ENCODE measurements at places on chromosomes 11 and 22. TPM values are rescaled to one million over a fixed set of nuclear protein-coding genes. Genes with fewer than 3 reads are reported as not detected.
A peak's percentile ranks its signal among the peaks of the same experiment; 100 is the strongest.

PANX3 gene
- not detected for total RNA-seq

- H3K27ac ChIP-seq, result no peak overlapping the region
- peaks cover 14% of the 10 kb centered on the region for H3K4me1 ChIP-seq
- H3K36me3 ChIP-seq, result no peaks in the 10 kb centered on the region
- H3K4me3 ChIP-seq, result no peak overlapping the region
- H3K27me3 ChIP-seq, result no peaks in the 10 kb centered on the region
Observed at GRCh38 chr11:65645710-65646109, 7.8 kb downstream of the SIPA1 start.

DNA sequence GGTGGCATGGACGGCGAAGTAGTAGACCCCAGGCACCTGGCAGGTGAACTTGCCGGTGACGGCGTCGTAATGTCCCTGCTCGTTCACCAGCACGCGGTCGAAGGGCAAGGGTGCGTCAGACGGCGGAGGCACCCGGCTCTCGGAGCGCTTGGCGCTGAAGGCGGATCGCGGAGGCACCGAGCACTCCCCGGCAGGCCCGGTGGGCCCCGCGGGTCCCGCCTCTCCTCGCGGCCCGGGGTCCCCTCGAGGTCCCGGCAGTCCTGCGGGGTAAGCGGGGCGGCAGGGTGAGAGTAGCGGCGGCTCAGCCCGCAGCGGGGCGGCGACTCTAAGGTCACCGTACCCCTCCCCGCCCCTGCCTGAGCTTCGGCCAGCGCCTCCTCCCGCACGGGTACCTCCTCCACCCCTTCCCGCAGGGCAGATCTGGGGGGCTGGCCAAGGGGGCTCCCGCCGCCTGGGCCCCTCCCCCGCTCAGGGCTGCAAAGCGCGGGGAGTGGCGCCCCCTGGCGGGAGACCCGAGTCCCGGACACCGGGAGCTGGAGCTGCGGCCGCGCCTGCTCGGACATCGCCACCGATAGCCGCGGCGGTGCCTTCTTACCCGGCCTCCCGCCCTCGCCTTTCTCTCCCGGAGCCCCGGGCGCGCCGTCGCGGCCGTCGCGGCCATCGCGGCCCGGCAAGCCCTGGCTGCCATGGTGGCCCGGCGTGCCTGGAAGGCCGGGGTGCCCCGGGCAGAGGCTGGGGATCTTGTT, 921 bp downstream of the C1QTNF5 start:
- H3K27ac ChIP-seq, result peak overlapping the region; percentile 75
- H3K27me3 ChIP-seq, result no peaks in the 10 kb centered on the region
- no peak overlapping the region for H3K4me3 ChIP-seq

- H3K36me3 ChIP-seq, result no peaks in the 10 kb centered on the region
- H3K27ac ChIP-seq, result peak overlapping the region; percentile 16
- no peaks in the 10 kb centered on the region for H3K27me3 ChIP-seq
- H3K4me1 ChIP-seq, result peaks cover 22% of the 10 kb centered on the region
- H3K4me3 ChIP-seq, result no peak overlapping the region
- DNase-seq, result no peak
Observed at GRCh38 chr11:3947061-3947460, 91.6 kb downstream of the STIM1 start.

DNA sequence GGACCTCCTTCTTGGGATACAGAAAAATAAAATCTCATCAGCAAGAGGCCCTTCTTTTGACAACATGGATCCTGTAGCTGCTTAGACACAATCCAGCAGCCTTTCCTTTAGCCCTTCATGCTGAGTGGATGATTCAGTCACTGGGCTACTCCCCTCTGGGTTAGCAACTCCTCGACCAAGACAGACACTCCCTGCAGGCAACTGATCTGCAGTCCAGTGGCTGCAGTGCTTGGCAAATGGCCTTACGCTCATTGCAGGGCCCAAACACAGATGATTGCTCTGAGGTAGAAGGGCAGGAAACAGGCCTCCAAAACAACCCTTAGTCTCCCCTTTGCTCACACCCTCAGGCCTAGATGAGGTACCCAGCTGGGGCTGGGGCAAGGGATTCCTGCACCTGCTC, 73.2 kb upstream of the OPCML start:
- no peaks in the 10 kb centered on the region for H3K36me3 ChIP-seq
- no peaks in the 10 kb centered on the region for H3K27me3 ChIP-seq
- H3K4me3 ChIP-seq, result no peak overlapping the region
- no peak for DNase-seq
- H3K27ac ChIP-seq, result no peak overlapping the region
- no peaks in the 10 kb centered on the region for H3K4me1 ChIP-seq

RASD2 gene
- 0.26 TPM for total RNA-seq

SLC37A4 gene
- total RNA-seq, result 64.6 TPM

FJX1 gene
- total RNA-seq, result 17.1 TPM

HOATZ gene
- total RNA-seq, result not detected

DNA sequence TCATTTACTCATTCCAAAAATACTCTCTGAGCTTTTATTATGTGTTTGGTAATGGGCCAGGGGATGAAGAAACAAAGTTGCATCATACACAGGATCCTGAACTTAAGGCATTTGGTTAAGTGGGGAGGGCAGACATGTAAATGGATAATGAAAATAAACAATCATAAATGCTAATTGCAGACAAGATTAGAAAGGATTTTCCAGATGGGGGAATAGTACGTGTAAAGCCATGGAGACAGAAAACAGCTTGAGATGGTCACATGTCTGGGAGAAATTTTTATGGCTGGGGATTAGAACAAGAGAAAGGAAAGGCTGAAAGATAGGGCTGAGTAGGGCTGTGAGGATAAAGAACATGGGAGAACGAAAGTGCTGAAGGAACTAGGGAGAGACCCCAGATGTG, 534.3 kb upstream of the LARGE1 start:
- H3K27ac ChIP-seq, result no peak overlapping the region
- H3K4me3 ChIP-seq, result no peak overlapping the region
- H3K36me3 ChIP-seq, result no peaks in the 10 kb centered on the region
- DNase-seq, result no peak
- no peaks in the 10 kb centered on the region for H3K27me3 ChIP-seq
- H3K4me1 ChIP-seq, result no peaks in the 10 kb centered on the region

DNA sequence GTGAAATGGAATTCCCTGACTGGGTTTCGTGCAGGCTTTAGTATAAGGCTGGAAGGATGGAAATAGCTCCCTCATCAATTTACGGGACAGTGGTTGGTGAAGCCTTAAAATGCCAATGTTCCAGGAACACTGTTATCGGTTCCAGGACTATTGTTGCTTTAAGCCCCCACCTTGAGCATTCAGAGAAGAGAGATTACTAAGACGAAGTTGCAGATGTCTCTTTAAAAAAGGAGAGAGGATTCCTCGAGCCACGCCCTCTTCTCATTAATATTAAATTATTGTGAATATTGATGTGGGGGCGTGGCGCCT, 195 bp upstream of the CREB3L1 start:
- DNase-seq, result peak; percentile 88
- no peaks in the 10 kb centered on the region for H3K36me3 ChIP-seq
- H3K4me1 ChIP-seq, result peaks cover 91% of the 10 kb centered on the region
- H3K4me3 ChIP-seq, result peak overlapping the region; percentile 84

GRCh38 chr11:125971618-125972017, 25.8 kb downstream of the VSIG10L2 start:
- no peak for DNase-seq
- H3K27ac ChIP-seq, result no peak overlapping the region

DNA sequence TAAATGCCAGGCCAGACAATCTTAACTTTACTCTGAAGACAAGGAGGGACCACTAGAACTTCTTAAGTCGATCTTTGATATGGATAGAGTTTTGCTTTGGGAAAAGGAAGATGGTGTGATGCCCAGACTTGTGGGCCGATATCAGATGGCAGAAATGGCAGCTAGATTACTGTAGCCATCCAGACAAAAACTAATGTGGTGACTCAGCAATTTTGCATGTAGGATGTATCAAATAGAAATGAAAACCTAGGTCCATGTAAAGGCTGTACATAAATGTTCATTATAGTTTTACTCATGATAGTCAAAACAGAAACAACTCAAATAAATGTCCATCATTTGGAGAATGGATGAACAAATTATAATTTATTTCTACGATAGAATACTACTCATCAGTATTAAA, 121.5 kb downstream of the APIP start:
- H3K27ac ChIP-seq, result no peak overlapping the region
- no peak overlapping the region for H3K4me3 ChIP-seq
- H3K36me3 ChIP-seq, result no peaks in the 10 kb centered on the region
- DNase-seq, result no peak
- H3K27me3 ChIP-seq, result no peaks in the 10 kb centered on the region

Measured in body of pancreas (tissue), 4 donors.